ENCODE measurements at places on chromosomes 1 and 21.

- DNase-seq, result no peak
Observed at GRCh38 chr1:110211496-110212168, 1.5 kb downstream of the KCNC4 start.

DNA sequence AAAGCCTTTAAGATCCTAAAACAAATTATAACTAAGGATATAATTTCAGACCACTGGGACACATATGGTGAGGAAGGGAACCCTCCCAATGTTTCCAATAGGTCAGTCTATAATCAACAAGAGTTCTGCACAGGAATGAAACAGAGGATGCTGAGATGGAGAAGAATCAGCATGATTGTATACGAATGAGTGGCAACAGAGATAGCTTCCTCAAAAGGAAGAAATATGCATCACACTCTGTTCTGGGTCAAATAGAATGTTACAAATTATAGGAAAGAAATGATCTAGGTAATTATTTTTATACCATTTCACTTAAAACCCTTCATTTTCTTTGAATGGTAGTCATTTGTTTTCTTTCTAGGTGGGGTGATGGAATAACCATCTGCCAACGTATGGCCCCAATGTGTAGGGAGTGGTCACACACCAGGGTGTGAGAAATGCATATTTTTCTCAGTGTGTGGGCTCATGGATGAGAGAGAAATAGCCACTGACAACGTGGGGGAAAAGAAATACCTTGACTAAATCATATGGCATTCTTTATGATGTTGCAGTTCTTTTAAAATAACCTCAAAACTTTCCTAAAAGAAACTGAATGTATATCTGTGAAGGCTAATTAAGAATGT is 104.6 kb upstream of the IVNS1ABP start:
- no peak for DNase-seq

GRCh38 chr1:53077599-53077965 is 15.6 kb downstream of the PODN start:
- DNase-seq, result no peak

DNA sequence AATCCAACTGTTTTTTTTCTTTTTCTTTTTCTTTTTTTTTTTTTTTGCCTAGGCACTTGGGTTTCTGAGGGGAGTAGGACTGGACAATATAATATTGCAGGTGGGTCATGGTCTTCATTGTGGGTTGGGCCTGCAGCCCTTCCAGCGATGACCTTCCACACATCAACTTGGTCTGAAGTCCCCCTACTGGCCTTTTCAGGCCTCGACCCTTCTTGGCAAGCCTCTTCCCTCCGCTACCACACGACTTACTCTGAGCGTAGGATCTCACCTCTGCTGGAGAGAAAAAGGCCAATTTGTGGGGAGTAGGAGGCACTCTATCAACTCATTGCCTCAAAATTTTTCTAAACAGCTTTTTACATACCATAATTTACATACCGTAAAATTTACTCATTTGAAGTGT is 51.1 kb upstream of the GRIK3 start:
- DNase-seq, result no peak

Measured in M059J (cell line).